ENCODE measurements at places on chromosomes 3 and 15.
A peak's percentile ranks its signal among the peaks of the same experiment; 100 is the strongest.

DNA sequence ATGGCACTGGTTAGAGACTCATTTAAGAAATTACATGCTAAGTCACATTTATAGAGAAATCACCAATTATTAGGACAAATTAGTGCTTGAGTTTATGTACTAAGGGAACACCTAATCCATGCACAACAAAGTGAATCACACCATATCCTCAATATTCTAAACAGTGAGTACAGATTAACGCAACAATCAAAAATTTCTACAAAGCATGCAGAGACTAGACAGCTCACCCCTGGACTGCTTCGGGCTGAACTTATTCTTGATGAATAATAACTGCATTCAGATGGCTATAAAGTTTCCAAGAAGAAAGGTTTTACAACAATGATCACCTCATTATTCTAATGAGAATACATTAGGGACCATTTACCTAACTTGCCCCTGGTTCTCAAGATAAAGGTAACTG is 66.5 kb downstream of the LRRFIP2 start:
- no peak for DNase-seq

DNA sequence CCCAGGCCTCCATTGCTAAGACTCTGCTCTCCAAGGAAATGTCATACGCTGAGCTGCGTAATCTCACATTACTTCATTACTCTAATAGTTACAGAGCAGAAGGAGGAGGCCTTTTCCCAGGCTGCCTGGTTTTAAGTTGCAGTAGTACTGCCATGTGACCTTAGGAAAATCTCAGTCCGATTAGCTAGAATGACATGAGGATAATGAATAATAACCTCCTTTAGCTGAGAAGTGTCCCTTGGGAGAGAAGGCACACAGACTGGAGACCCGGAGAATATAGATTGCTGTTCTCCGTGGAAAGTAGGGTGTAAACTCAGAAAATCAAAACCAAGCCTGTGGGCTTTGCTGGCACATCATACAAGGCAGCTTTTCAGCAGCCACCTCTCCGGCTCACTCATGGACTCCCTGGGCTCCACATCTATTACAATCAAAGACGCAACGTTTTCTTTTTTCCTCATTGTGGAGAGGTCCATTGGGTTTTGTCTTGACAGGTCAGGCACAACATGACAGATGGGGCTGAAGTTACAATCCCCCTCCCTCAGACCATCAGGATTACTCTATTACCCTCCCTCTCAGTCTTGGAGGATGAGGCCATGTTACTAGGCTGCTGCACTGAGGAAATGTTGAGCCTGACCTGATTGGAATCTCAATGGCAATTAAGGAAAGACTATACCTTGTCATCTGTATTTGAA is 134.8 kb upstream of the MB21D2 start:
- DNase-seq = no peak

DNA sequence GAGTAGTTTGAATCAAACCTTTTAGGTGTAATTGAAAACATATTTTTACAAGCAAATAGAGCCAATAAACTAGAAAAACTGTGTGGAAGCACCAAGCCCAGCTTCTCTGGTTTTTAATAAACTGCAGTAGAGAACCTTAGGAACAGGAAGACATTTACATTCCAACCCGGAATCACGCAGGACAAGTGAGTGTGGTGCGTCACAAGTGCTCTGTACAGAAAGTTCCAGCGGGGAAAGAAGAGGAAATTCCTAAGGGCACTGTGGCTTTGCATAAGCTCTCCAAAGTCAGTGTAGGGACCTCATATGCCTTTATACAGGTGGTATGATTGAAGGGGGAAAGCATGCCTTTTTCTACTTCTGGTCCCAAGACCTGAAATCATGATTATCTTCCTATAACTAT is 21.6 kb downstream of the COL8A1 start:
- DNase-seq = peak; percentile 83

DNA sequence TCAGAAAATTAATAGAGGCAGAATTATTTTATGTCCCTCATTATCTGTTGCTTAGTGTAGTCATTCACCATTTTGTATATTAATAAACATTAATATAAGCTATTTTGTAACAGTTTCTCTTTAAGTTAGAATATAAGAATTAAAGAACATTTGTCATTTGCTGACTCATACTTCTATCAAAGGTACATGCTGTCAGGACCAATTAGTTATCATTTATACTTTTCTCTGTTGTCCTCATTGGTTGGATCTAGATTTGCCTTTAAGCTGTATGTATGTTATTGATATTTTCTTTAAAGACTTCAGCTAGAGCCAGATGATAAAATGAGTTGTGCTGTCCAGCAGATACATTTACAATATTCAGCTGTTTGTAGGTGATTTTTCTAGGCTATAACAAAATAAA is 168.4 kb upstream of the MLF1 start:
- DNase-seq = no peak

DNA sequence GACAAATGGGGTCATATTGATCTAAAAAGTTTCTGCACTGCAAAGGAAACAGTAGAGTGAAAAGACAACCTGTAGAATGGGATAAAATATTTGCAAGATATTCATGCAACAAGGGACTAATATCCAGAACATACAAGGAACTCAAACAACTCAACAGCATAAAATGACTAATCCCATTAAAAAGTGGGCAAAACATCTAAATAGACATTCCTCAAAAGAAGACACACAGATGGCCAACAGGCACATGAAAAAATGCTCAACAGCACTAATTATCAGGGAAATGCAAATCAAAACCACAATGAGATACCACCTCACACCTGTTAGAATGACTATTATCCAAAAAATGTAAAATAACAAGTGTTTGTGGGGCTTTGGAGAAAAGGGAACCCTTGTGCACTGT is 8.8 kb downstream of the SLC12A8 start:
- no peak for DNase-seq

DNA sequence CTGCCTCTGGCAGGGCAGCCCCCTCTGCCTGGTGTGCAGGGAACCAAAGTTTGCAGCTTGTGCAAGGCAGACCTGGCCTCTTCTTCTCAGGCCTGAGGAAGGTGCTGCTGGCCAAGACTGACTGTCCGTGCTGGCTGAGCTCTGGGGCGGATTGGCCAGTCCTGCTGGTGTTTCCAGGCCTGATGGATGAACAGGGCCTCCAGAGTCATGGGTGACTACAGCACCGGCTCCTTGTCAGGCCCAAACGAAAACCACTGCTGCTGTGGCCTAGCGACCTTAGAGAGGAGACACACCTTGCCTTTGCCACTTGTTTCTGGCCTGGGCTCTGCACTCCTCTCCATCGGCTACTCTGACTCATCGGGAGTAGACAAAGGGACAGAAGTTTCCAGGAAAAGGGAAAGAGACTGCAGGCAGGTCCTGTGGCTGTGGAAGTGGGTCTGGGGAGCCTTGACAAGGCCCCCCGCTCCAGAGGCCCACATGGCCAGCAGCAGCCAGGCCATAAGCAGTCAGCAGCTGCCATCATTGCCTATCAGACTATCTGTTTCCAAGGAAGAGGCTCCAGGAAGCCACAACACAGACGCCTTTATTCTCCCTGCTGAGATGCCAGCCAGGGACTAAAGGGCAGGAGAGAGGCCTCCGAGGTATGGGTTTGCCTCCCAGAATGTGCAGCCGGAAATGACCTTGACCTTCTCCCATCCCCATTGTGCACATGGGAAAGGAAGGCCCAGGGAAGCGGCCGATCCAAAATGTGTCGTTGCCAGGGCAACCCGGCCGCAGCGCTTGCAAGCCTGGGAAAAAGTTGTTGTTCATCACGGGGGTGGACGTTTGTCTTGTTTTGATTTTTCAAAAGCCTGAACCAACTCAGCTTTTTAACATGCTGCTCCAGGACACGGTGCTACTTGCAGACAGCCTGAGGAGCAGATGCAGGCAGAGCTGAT is 160.5 kb downstream of the CHSY1 start:
- DNase-seq = peak; percentile 74

GRCh38 chr3:155330370-155330769 is 36.9 kb upstream of the STRIT1 start:
- DNase-seq = no peak

- DNase-seq = no peak
Measured at GRCh38 chr15:84992157-84992944, 10.7 kb downstream of the PDE8A start.

GRCh38 chr3:146865175-146865755 is 260.1 kb upstream of the PLSCR5 start:
- DNase-seq = no peak

DNA sequence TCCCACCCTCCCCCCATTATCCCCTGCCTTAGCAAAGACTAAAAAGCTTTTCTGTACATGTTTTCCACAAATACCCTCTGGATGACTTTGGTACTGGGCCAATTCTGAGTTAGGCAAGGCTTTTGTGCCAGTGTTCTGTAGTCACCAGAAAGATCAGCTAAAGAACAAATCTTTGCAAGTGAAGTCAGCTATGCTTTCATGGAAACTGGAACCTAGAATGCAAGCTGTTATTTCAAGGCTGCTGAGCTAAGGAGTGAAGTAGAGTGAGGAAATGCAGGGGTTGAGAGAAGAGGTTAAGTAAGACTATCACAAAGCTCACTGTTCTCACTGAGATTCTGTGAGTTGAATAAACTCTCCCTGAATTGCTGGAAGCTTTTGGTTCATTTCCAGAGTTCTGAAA is 107.8 kb upstream of the CNTN3 start:
- no peak for DNase-seq

GRCh38 chr3:50133283-50133615 is 21.9 kb upstream of the SEMA3F start:
- DNase-seq = no peak

GRCh38 chr3:112627419-112627818 is 13.5 kb downstream of the CCDC80 start:
- no peak for DNase-seq

- no peak for DNase-seq
Measured at GRCh38 chr15:72474466-72474911, 359 bp downstream of the ARIH1 start.

- DNase-seq = no peak
Measured at GRCh38 chr3:40047406-40047805, 238.0 kb downstream of the MYRIP start.
